ENCODE measurements at places on chromosomes 4 and X.

- DNase-seq = no peak
These were observed 37.3 kb upstream of the NMU start for GRCh38 chr4:55673424-55673823.

GRCh38 chr4:113446019-113446418 lies 315.5 kb downstream of the CAMK2D start:
- no peak for DNase-seq

- DNase-seq = no peak
These were observed 66.3 kb downstream of the ZFYVE28 start for GRCh38 chr4:2352171-2352570.

DNA sequence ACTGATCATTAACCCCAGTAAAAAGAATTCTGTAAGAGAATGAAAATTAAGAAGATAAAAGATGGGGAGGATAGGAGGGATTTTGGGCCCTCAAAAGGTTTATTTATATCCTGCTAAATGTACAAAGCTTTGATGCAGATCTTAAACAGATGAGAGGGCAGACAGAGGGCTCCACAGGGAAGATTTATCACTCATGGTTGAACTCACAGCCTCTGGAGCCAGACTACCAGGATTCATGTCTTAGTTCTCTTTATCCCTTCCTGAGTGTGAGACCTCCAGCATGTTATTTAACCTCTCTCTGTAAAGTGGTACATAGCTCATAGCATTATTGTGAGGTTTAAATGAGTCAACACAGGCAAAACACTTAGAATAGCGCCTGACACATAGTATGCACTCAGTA lies 74.4 kb downstream of the SOWAHB start:
- no peak for DNase-seq

DNA sequence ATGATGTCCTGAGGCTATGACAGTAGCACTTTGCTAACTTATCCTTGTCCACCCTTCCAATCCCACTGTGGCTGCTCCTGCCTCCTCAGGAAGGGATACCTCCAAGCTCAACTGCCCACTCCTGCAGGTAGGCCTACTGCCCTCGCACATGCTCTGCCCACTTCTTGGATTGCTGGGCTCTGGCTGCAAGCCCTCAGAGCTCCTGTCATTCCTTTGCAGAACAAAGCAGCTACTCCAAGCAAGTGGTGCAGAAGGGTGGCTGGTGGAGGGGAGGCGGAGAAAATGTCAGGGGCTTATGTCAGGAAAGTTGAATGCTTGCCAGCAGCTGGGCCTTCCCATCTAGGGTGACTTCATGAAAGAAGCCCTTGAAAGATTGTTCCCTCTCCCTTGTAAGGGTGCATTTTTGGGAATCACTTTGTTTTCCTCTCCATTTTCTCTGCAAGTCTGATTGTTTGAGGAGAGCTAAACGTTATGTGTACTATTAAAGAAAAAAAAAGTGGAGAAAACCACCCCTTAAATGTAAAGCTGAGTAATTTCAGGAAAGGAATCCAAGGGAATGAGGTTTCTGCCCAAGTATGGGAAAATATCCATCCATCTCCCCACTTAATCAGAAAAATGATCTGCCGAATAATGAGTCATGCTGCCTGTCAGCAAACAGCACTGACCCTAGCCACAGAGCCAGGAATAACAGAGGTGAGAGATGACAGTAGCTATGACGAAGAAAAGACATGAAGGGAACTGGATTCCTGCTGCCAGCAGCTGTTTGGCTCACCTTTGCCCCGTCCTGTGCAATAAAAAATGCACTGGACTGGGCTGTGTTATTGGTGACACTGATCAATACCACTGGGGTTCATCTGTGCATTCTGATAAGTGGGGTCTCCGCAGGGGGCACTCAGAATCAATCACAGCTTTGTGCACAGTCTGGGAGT lies 102.0 kb downstream of the RTL5 start:
- DNase-seq = no peak

DNA sequence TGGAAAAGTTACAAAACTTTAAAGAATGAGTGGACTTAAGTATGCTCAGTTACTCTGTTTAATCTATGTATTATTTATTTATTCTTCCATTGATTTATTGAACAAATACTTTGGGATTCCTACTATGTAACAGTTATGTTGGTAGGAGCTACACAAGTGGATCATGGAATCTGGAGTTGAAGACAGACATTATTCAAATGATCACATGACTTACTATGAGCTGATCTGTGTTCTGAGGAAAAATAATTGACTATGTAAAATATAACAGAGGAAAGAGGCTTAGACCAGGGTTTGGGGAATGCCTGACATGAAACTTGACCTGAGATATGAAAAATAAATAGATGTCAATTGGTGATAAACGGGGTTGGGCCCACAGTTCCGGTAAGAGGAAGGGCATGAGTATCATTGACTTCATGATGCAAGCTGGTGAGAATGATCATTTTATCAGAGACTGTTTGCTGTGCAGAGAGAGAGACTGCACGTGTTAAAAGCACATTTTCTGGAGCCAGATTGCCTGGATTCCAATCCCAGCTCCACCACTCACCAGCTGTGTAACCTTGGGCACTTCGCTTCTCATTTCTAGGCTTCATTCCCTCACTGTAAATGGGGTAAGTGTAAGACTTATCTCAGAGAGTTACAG lies 179.0 kb downstream of the SPCS3 start:
- DNase-seq = no peak

DNA sequence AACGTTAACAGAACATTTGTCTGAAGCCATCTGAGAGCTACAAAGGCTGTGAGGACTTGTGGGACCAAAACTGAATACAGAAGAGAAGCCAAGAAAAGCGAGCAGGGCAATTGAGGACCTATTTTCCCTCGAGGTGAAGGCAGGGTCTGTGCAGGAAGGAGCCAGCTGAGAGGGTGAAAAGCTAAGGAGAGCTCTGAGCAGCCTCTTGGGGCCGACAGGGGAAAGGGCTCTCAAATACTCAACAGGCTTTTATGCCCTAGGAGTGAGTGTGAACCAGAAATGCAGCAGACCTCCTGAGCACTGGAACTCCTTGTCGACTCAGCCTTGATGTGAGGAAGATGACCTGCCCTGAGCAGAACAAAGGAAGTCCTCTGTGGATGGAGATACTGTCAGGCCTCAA lies 54.2 kb downstream of the C4orf50 start:
- no peak for DNase-seq

GRCh38 chr4:23728393-23728792 lies 161.5 kb downstream of the PPARGC1A start:
- DNase-seq = no peak

GRCh38 chr4:89617317-89617716 lies 219.6 kb downstream of the SNCA start:
- DNase-seq = no peak

Measured in NCI-H1092 (cell line).